NCI-H2227 treated with DMSO at 0.1 percent for 48 hours (cell line): ENCODE measurements at places on chromosomes 6 and 20.

DNA sequence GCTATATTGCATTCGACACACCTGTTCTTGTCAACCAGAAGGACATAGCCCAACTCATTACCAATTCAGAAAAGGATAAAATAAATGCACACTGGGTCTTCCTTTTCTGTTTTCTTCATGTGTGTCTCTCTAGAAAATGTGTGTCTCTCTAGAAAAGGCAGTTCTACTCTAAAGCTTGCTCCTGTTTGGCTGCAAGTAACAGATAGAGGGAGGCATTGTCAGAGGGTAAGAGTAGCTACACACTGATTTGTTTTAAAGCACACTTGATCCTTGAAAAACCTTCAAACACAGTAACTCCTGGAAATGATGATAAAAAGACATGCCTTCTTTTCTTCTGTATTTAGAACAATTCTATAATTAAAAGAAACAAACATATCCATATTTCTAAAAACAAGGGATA is 21.3 kb downstream of the GRM1 start:
- no peak for DNase-seq

- DNase-seq, result no peak
These were observed 88.5 kb downstream of the KIZ start for GRCh38 chr20:21214431-21214830.

- no peak for DNase-seq
These were observed 140.4 kb upstream of the SLC24A3 start for GRCh38 chr20:19071902-19072498.

GRCh38 chr20:42982218-42982617 is 207.5 kb downstream of the PTPRT start:
- DNase-seq, result no peak

DNA sequence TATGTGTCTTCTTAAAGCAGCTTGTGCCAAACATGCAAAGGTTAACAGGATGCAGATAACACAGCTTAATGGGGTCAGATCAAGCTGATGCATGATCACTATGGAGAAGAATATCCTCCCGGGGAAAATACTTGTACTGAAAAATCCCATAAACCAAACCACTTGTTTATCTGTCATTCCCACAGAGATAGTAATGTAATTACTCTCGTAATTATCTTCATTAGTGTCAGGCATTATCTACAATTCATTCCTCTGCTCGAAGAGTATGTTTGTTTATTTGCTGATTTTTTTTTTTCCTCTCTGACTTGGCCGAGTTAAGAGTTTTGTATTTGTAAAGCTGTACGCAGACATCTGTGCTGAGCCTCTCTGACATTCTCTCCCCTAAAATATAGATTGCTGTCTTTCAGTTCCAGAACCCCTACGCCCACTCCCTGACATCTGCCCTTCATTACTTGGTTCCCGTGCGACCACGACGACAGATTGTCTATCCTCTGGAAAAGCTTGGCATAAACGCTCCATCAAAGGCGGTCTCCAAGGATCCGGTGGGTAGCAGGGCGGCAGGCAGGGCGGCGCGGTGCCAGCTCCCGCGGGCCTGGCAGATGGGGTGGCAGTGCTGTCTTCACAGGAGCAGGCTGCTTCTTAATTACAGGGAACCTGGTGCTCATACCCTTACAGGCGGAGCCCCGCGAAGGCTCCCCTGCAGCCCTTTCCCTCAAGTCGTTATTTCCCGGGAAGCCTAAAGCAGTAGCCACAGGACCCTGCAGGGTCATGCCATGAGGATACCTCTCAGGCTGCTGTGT is 147.2 kb downstream of the CFAP61 start:
- DNase-seq, result peak; percentile 64

DNA sequence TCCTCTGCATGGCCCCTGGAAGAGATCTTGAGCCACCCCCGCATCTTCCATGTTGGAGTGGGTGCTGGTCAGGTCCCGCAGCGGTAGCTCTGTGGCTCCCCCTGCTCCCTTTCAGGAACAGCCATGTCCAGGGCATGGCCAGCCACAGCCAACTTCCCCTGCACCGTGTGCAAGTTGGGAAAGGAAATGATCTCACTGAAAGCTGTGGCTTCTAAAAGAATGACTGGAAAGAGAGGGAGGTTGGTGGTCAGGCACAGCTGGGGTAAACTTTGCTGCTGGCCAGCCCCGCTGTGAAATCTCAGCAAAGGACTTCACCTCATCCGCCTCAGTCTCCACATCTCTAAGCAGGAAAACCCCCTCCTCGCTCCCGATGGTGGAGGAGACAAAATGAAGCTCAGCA is 153.6 kb upstream of the CST7 start:
- no peak for DNase-seq

GRCh38 chr20:62945771-62946339 is 6.7 kb upstream of the SLC17A9 start:
- DNase-seq, result no peak

DNA sequence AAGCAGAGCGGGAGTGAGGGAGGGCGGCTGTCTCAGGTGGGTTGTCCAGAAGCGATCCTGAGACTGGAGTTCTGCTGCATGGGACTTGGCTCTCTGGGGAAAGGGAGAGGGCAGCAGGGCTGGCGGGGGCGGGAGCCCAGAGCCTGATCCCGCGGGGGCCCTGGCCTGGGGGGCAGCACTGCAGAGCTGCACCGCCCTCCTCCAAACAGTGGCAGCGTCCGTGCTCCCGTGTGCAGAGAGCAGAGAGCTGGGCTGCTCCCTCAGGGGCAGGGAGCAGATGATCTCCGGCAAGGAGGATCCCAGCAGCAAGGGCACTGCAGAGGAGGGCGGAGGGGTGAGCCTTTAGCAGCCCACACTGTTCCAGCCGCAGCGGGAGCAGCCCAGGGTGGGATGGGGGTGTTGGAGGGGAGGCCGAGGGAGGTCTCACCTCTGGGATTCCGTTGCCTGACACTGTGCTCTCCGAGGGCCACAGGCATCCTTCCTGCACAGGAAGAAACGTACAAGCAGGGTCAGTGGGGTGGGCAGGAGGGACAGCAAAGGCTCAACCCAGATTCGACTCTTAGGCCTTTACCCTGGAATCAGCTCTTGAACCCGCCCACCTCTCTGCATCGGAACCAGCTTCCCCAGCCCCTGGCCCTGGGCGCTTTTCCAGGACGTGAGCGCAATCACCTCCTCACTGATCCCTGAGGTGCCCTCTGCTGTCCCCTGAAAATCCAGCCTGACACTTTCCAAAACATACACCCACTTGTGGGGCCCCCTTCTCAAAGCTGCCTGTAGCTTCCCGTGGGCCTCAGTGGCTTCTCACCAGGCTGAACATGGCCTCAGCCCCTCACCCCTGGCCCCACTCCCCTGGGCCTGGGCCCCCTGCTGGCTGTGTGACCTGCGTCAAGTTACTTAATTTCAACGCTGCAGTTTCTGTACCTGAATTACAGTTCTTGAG is 32.6 kb upstream of the ZBP1 start:
- DNase-seq, result no peak

- peak; percentile 19 for DNase-seq
These were observed 103.7 kb downstream of the FYN start for GRCh38 chr6:111769365-111770152.

DNA sequence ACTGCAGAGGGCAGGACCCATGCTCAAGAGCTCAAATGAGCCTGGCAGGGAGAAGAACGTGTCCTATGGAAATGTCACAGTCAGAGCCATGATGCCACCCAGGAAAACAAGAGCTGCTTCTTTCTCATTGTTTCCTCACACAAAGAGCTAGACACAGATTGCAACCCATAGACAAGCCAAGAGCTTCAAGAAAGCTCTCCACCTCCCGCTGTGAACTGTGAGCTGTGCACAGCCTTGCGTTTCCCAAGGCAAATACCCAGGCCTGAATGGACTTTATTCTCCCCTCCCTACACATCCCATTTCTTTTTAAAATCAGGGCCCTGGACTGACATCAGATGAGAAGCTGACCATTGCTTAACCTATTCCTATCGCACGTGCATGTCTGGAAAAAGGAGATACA is 388.8 kb downstream of the RNGTT start:
- DNase-seq, result no peak

GRCh38 chr6:127147534-127147933 is 29.1 kb downstream of the RSPO3 start:
- no peak for DNase-seq

GRCh38 chr20:46774236-46774635 is 64.8 kb downstream of the SLC2A10 start:
- DNase-seq, result no peak

- DNase-seq, result no peak
These were observed 1.8 kb upstream of the TGM6 start for GRCh38 chr20:2378893-2379292.

GRCh38 chr20:15867899-15868298 is 705.3 kb downstream of the KIF16B start:
- no peak for DNase-seq

GRCh38 chr6:42410861-42411260 is 40.9 kb downstream of the TRERF1 start:
- no peak for DNase-seq

DNA sequence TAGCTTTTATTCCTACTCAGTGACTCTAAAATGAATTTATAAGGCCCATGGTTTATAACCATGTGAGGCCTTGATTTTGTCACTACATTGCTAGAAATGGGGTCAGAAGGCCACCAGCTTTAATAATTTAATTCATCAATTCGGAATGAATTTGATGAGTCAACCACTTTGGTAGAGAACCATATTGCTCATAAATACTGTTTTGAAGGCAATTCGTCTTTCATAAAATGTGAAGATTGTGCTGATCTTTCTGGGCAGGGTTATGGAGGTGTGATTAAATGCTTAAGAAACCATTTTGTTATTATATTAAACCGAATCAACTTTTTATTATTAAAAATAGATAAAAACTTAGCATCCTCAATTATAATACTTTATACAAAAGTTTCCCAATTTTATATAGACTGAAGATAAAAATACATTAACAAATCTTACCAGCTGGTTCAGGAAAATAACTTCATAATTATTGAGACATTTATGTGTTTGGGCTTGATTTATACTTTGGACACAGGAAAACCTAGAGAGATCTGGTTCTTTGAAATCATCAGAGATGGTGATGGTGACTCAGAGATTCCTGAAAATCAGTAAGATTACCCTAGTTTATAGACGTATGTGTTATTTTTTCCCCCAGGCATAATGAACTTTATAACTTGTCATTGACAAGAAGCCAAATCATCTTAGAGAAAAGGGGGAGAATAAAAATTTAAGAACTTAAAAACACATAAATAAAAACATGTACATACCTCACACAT is 10.6 kb downstream of the HCRTR2 start:
- DNase-seq, result no peak

- DNase-seq, result no peak
These were observed 118.2 kb downstream of the SULF2 start for GRCh38 chr20:47667086-47667485.

GRCh38 chr6:130212215-130212874 is 10.4 kb downstream of the SAMD3 start:
- DNase-seq, result no peak

DNA sequence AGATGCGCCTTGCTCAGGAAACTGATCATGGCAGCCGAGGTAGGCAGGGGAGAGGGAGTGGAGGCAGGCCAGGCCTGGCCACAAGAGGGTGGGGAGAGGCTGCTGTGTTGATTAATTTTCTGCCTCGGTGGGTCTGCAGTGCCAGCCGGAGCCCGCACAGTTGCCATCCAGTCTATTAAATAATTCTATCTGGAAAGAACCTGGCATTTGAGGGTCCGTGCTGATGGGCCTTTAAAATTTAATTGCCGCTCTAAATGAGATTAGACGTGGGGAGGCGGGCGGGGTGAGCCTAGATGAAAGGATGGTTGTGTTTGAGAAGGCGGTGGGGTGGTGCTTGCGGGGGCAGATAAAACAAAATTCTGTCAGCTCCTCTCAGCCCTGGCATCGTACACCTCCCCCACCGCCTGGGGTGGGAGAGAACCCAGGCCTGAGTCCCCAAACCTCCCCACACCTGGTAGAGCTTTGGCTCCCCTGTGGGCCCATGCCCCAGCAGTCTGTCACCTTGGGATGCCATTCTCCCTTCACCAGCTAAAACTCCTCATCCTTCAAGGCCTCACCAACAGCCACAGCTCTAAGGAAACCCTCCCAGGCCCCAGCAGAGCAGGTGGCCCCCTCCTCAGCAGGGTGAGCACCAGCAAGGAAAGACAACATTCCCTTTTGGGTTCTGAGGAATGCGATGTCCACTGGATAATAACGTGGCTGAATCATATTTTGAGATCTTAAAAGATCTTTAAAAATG is 167.3 kb downstream of the GRM4 start:
- DNase-seq, result no peak

DNA sequence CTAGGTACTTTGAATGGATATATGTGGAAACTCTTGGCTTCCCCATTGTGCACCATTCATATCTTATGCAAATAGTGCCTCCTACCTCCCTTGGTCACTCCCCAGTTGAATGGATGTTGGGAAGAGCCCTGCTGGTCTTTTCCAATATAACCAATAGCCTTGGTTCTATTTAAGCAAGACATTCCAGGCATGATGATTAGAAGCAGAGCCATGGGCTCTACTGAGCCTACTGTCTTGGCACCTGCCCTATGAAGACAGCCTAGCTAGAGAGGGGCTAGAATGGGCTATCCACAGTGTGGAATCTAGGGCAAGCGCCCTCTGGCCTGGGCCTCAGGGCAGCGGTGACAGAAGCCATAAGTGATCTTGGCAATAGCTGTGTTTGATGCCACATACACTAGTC is 15.6 kb downstream of the SLC17A1 start:
- DNase-seq, result no peak

- no peak for DNase-seq
These were observed 63.2 kb downstream of the MAP3K5 start for GRCh38 chr6:136728976-136729515.

DNA sequence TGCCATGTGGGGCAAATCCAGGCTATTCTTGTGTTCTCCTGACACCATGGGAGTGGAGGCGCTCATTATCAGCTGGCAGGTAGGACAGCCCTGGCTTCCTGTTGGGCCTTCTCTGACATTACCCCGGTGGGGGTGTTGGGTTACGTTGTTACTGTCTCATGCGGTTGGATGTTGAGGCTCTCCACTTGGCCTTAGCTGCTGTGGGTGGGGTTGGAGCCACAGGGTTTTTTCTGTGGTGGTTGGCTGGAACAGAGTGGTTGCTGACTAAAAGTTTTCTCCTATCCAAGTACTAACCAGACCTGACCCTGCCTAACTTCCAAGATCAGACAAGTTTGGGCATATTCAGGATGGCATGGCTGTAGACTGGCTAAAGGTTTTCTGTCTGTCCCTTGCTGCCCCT is 20.2 kb downstream of the RIPK1 start:
- DNase-seq, result no peak

- DNase-seq, result no peak
These were observed 280 bp downstream of the SPATA2 start for GRCh38 chr20:49915118-49915379.
